SJCRH30 (cell line): ENCODE measurements at places on chromosomes 6 and 20. TPM values are rescaled to one million over a fixed set of nuclear protein-coding genes. Genes with fewer than 3 reads are reported as not detected.

DNA sequence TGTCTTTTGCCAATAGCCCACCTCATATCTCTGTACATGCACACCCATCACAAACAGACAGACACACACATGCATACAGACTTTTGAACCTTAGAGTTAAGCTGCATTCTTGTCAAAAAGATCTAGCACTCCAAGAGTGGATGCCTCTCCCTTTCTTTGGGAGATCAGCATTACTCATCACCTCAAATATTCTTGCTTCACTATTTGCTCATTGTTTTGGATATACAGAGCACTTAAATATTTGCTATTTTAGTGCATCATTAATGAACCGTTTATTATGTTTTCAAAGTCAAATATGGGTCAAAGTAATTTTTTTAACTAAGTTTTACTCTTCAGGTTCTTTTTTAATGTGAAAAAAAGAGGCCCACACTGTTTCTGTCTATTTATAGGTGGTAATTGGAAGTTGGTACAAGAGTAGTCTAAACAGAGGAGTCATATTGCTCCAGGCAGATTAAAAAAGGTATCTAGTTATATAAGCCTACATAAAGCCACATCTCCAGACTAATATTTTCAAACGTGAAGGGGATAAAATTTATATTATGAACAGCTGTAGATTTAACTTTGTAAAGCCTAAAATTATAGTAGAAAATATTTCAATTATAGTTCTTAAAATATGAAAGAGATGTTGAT, 102.6 kb downstream of the FLRT3 start:
- no peak for DNase-seq

DNA sequence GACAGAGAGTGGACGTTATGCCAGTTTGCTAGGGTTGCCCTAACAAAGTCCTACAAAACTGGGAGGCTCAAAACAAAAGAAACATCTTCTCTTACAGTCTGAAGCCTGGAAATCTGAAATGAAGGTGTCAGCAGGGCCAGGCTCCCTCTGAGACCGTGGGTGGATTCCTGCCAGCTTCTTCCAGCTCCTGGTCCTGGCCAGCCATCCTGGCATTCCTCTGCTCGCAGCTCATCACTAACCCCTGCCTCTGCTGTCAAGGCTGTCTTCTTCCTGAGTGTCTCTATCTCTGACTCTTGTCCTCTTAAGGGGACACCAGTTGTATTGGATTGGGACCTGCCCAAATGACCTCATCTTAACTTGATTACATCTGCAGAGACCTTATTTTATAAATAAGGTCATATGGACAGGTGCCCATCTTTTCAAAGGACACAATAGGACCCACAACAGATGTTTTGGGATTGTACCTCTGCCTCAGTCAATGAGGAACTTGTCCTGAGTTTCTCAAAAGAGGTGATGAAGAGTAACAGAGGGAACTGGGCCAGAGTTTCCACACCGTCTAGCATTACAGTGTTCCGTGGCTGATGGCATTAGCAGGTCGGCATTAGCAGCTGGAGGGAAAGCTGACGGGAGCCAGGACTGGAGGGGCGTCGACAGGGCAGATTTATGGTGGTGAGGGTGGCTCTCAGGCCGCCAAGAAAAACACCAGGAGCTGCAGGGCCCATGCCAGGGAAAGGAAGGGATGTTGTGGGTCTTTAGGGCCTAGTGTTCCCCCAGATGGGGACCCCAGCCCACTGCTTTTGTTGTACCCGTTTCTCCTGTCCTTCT, 157.3 kb downstream of the TBXT start:
- no peak for DNase-seq

DNA sequence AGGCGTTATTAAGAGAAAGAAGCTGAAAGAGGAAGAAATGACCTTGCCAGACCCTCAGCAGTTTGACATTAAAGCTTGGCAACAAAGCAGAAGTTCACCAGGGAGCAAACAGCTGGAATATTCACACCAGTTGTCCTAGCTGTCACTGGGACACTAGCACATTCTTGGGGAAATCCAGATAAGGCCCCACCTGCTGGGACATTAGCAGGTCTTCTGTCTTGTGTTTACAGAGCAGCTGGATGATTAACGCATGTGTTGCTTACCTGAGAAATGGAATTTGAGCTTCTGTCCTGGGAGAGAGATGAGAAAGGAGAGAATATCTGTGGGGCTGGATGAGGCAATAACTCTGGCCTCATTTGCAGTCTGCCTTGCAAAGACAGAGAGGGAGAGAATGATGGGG, 137.6 kb upstream of the RIN2 start:
- DNase-seq, result peak; percentile 88

DNA sequence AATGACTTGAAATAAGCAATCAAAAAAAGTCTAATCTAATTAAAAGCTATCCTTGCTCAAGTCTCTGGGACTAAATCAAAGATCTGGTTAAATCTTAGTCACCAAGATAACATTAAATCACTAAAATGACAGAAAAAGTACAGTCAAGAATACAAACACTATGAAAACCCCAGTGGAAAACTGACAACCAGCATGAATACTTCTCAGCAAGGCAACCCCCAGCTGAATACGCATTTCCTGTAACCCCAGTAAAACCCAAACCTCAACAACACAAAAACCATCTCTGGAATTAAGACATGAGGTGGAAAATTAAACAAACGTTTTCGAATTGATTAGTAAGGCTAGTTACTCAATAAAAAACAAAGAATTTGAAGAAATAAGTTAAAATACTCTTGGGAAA, 23.7 kb upstream of the ZC3H12D start:
- DNase-seq, result no peak

DNA sequence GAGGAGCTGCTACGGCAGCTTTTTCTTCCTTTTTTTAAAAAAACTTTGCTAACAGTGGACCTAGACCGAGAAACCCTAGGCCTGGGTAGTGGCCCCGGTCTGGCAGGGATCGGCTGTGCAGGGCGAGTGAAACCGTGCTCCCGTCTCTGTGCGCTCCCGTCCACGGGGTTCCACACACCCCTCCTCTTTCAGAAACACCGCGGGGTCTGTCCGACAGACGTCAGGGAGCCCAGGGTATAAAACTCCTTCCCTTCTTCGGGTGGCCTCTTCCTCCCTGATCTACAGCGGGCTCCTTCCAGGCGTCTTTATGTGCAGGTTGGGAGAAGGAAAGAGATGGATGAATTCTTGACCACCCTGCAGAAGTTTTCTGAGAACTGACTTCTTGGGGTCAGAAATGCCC, 27.1 kb upstream of the SMOC2 start:
- DNase-seq, result no peak

- peak; percentile 59 for DNase-seq
Measured at GRCh38 chr6:100112855-100113508, 119.0 kb upstream of the MCHR2 start.

DNA sequence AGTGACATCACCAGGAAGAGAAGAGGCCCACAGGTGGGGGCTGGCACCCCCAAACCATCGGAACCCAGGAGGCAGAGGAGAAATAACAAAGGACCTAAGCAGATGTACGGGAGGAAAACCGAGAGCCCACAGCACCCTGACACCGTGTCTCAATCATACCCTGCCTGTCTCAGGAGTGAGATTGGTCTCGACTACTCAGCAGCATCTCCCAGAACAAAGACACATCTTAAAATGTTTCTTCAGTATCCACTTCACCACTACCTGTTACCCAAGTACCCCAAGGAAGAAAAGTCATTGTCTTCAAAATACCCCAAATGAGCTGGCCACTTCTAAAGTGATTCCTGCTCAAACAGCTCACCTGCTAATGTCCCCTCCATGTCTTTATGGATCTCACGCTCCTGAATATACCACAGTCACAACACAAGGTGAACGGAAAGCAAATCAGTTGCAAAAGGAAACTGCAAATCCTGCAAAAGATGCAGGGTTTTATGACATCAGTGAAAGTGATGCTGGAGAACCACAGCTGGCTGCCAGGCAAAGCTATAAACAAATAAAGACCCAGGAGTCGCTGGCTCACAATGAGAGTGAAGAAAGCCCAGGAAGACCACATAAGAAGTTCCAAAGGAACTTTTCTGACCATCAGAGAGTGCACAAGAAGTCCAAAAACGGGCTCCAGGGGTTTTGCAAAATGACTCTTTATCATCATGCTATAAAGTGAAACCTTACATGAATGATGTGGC, 44.1 kb downstream of the PREX1 start:
- DNase-seq, result peak; percentile 54

DNA sequence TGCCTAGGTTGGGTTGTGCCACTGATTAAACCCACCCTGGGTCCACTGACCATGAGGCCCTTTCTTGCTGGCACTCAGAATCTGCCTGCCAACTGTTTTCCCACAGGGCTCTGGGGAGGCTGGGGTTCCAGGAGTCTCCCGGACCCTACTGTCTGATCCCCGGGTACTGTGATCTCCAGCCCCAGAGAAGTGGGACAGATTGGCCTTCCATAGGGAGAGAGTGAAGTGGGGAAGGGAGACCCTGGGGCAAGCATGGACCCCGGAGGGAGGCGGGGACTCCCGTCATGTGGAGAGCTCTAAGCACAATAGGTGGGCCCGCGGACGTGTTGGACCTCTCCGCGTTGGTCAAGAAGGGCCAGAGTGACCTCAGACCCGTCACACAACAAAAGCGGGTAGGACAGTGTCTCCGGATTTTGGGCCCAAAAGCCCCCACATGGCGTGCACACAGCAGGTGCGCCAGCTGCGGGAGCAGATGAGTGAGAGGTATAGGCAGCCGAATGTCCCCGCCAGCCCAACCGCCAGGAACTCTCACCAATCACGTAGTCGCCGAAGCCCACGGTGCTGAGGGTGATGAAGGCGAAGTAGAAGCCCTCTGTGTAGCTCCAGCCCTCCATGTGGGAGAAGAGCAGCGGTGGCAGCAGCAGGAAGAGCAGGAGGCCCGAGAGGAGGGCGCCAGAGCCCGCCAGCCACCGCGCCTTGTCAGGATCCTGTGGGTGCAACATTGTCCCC, 10.6 kb downstream of the KCNK17 start:
- no peak for DNase-seq

GRCh38 chr6:158472447-158472846, 87.4 kb upstream of the TMEM181 start:
- no peak for DNase-seq

- no peak for DNase-seq
Measured at GRCh38 chr6:15255909-15256395, 10.1 kb downstream of the JARID2 start.

- DNase-seq, result no peak
Measured at GRCh38 chr6:144697369-144697760, 412.2 kb downstream of the UTRN start.

- DNase-seq, result peak; percentile 41
Measured at GRCh38 chr6:73285674-73286283, 22.8 kb upstream of the KHDC1 start.

GRCh38 chr6:73088138-73088813, 137.0 kb downstream of the KHDC1L start:
- DNase-seq, result no peak

DNA sequence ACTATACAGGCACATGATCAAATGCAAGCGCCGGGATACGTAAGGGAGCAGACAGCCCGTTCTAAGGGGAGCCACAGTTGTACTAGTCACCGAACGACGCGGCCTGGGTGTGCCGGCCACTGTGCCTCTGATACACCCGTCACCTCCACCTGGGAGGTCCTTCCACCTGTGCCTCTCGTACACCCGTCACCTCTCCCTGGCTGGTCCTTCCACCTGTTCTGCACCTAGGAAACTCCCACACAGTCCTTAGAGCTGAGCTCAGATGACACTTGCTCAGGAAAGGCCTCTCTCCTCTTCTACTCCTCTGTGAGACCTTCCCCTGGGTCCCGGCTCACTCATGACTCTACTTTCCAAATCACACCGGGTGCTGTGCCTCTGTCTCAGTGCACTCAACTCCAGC, 245.0 kb downstream of the TTLL2 start:
- no peak for DNase-seq

DNA sequence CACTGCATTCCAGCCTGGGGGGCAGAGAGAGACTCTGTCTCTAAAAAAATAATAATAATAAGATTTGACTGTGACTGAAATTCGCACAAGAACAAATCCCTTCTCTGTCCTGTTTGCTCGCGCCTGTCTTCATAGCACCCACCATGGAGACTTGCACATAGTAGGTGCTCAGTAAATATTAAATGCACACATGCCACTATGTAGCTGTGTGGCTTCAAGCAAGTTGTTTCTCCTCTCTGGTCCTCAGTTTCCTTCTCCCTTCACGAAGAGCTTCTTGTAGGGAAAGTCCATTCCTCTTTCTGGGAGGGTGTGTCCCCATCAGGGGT, 15.4 kb upstream of the PTGIS start:
- DNase-seq, result no peak

GRCh38 chr6:11732036-11732631, 46.5 kb downstream of the ADTRP start:
- no peak for DNase-seq

GRCh38 chr6:160088069-160088783, 33.4 kb upstream of the SLC22A1 start:
- peak; percentile 38 for DNase-seq

GRCh38 chr6:17867880-17868279, 119.6 kb downstream of the KIF13A start:
- DNase-seq, result no peak

GRCh38 chr6:7468382-7469081, 72.9 kb upstream of the DSP start:
- DNase-seq, result no peak

GRCh38 chr6:11710311-11710761, 68.3 kb downstream of the ADTRP start:
- peak; percentile 20 for DNase-seq

DNA sequence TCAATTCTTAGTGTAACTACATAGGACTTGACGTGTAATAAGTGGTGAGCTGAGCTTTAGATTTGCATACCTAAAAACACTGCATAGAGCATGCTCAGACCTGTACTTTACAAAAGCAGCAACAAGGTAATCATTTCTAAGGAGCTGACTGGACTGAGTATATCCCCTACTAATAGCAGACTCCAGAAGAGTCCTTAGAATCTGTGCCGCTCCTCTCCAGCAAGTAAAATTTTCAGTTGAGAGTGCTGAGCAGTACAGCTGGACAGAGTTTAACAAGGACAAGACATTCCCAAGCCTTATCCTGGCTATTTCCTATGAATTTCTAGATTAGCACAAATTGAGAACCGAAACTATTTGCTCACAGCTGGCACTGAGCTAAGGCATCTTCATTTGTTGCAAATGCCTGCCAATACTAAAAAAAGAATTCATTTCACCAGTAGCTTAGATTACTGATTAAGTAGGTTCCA, 26.1 kb upstream of the KLHL31 start:
- no peak for DNase-seq

DNA sequence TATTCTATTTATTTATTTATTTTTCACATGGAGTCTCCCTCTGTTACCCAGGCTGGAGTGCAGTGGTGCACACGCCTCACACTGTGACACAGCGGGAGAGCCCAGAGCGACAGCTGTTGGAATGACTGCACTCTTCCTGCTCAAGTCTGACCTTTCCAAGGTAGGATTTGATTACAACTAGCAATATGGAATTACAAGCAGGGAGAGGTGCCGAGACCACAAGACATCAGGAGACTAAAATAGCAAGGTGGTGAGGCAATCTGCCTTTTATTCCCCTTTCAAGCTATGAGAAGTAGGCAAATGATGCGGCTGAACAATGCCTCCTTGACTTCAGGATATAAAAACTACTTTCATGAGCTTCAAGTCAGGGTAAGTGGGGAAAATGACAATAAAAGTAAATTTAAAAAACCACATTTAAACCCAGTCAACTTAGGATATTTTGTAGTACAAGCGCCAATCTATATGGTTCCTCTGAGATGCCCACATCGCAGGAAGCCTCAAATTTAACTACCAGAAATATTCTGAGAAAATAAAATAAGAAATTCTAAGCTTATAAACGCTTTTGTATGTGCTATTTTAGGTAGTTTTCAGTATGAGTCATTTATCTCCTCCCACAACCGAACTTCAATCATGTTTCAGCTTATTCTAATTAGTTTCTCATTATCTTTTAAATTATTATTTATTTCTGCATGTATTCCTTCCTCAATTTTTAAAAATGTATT, 146.9 kb upstream of the SGK1 start:
- peak; percentile 49 for DNase-seq

The NMBR gene
- 0.16 TPM in 1 of 2 replicates, not detected in the other for total RNA-seq

The MOXD1 gene
- 0.86 and 1.5 TPM in 2 replicates for total RNA-seq

The FAM217A gene
- not detected in 2 replicates for total RNA-seq

The PRKN gene
- not detected in 2 replicates for total RNA-seq

The TNXB gene
- total RNA-seq, result 1.6 and 3.3 TPM in 2 replicates
